Hippocampal formation (tissue), 2 donors: ENCODE measurements at places on chromosomes 1 and 21.

DNA sequence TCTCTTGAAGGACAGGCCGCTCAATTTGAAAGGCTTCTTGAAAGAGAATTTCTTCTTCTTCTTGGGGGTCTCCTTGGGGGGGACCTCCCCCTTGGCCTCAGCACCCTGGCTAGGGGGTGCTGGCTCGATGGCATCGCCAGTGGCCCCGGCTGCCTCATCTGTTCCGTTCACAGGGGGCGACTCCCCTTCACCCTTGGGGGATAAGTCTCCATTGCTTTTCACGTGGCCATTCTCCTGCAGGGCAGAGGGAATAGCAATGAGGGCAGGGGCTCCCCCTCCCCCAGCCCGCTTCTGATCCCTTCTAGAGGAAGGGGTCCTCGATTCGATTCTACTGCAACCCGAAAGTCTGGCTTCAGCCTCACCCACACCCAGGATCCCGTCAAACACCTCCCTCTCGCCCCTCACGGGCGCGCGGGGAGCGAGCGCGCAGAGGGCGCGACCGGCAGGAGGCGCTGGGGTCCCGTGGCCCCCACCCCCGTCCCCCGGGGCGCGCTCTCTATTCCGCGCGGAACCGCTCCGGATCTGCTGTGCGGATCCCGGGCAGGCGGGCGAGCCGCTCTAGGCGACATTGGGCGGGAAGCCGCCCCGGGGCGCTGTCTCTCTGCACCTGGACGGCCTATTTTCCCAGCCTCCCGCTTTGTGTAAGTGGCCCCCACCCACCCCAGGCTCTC is 1.0 kb downstream of the MARCKSL1 start:
- DNase-seq, result peak; percentile 51

- no peak for DNase-seq
Measured at GRCh38 chr1:246198115-246198816, 308.8 kb downstream of the SMYD3 start.

- no peak for DNase-seq
Measured at GRCh38 chr1:214106375-214106774, 118.6 kb downstream of the PROX1 start.

DNA sequence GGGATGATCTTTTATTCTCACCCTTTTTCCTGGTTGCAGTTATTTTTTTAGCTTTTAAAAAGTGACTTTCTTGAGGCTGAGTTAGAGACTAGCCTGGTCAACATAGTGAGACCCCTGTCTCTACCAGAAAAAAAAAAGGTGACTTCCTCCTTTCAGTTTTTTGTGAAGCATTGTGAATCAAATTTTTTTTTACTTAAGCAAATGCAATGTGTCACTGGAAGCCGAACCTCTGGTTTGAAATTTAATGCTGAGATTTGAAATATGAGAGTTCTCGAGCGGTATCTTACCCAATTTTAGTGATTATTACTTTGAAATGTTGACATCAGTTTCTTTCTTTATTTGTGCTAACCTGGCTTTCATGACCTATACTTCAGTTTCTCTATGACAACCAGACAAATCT is 3.6 kb downstream of the CAP1 start:
- no peak for DNase-seq

DNA sequence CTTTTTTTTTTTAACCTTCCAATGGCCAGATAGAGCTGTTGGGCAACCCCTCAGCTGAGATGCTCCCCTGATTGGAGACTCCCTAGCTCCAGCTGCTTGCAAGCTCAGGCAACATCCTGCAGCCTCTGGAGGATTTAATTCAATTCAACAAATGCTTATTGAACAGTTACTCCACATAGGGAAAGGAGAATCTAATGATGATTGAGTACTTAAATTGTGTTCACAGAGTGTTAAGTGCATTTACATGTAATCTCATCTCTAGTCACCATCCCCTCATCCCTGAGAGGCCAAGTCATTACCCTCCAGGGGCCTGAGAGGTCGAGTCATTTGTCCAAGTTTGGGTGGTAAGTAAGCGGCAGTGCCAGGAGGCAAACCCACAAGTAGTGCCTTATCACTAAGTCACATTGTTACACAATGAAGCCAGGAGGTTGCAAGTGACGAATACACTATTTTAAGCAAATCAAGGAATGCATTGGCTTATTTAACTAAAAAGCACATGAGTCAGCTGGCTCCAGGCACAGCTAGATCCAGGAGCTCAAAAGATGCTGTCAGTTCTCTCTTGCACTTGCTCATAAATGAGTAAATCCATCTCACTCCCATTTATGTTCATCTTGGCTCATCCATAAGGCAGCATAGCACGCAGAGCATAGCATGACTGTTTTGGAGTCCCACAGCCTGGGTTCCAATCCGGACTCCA is 64.3 kb downstream of the OPTC start:
- DNase-seq, result no peak

- DNase-seq, result no peak
Measured at GRCh38 chr1:228460821-228461220, 26.4 kb upstream of the RNF187 start.

GRCh38 chr1:185208626-185209180 is 51.7 kb downstream of the SWT1 start:
- no peak for DNase-seq

- no peak for DNase-seq
Measured at GRCh38 chr1:192826791-192827546, 18.1 kb downstream of the RGS2 start.

- DNase-seq, result no peak
Measured at GRCh38 chr1:43961692-43962091, 8.1 kb upstream of the DPH2 start.

DNA sequence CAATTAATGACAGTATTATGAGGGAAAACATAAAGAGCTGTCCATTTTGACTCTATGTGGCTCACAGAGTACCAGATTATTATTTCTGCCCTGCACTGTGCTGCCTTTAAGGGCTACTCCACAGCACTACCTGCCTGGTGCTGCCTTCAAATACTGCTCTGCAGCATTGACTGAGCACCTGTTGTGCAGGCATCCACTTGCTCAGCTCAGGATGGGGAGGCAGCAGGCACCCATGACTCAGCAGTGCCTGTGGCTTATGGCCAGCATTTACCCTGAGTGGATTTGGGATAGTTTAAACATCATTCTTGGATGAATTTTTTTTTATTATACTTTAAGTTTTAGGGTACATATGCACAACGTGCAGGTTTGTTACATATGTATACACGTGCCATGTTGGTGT is 953 bp upstream of the KPRP start:
- no peak for DNase-seq

DNA sequence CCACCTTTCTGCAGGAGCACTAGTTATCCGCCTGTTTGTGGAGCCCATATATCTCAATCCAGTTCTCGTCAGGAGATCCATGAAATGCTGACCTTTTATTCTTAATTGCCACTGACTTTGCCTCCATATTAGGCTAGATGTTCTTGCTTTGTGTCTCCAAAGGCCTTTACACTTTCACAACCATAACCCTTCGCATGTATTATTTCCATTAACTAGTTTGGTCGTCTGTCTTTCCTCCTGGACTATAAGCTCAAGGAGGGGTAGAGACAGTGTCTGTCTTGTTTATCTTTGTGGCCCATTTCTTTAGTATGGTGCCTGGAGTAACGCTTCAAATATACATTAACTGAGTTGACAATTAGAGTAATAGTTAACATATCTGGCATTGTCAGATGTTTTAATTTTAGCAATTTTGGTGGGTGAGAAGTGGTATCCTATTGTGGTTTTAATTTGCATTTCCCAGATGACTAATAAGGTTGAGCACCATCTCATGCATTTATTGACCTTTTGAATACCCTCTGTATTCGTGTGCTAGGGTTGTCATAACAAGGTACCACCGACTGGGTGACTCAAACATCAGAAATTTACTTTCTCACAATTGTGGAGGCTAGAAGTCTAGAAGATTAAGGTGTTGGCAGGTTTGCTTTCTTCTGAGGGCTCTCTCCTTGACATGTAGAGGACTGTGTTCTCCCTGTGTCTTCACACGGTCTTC is 21.7 kb upstream of the IL12RB2 start:
- no peak for DNase-seq

GRCh38 chr1:13950637-13951036 is 250.6 kb downstream of the PRDM2 start:
- DNase-seq, result no peak

DNA sequence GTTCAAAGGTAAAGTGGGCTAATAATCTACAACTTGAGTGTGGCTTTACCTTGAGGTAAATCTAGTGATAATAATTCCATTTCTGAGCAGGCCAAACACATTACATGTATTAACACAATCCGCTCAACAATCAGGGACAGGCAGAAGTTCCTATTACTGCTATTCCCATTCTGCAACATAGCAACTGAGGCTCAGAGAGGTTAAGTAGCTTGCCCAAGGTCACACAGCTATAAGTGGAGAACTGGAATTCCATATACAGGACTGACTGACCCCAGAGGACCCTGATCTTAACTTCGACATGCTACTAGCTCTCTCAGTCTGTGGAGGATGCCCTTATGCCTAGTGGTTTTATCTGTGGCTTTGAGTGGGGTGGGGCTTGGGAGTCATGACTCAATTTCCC is 110.1 kb downstream of the TRABD2B start:
- no peak for DNase-seq

- DNase-seq, result no peak
Measured at GRCh38 chr1:63322114-63322943, at the start of gene FOXD3. Gene FOXD3, plus strand, starts transcription at chr1:63322567. Its CDS starts 492 bp downstream, at chr1:63323059.

DNA sequence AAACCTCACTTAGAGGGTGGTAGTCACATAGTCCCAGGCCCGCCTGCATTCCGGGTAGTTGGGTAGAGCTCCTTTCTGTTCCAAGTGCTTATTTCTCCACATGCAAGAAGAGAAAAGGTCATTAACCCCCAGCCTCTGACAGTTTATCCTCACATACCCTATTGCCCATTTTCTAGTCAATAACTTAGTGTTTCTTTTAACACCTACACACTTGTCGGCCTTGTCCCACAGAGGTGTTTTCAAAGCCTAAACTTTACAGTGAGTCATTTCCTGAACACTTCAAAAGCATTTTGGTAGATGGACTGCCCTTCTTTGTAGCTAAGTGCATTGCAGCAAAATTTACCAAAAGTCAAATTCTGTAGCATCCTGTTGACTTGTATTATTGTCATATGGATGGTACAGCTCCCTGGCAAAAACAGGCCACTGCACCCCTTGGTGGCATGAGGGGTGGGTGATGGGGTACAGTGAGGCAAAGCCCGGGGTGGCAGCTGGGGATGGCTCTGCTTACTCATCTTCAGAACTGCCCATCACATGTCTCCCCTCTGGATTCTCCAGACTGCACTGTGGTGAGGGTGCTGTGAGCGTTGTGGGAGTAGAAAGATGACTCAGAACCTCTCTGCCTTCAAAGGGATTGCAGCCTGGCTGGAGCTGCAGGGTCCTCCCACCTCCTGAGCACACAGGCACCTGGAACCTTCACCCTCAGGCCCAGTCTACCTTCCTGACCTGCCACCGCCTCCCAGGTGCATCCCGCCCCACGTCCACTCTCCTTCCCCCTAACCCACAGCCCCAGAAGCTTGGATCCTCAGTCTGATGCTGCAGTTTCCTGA is 45.8 kb upstream of the DMRTB1 start:
- DNase-seq, result no peak

DNA sequence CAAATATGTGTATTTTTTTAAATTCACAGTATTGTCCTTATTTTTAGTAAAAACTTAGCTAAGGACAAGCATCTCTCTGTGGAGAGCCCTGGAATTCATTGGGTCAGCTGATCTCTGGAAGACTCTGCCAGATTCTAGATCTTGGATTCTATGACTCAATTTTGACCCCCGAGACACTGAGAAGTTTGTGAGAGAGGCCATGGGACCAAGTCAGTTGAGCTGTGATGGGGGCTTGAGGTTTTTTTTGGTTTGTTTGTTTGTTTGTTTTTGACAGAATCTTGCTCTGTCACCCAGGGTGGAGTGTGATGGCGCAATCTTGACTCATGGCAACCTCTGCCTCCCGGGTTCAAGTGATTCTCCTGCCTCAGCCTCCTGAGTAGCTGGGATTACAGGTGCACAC is 13.5 kb downstream of the SHISA4 start:
- no peak for DNase-seq

DNA sequence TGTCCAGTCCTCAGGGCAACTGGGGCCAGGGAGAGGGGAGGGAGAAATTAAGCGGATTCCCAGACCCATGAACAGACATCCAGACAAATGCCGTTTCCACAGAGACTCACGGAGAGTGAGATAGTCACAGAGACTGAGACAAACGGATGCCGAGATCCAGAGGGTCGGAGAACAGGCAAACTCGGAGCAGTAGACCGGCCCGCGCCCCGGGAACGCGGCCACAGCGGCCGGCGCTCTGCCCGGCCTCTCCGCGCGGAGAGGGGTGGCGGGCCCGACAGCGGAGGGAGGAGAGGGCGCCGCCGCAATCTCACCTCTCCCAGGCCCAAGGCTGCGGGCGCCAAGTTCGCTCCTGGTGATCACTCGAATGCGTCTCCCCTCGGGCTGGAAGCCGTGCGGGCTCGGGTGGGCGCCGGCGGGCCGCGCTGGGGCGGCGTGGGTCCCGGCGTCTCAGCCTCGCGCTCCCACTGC is 831 bp upstream of the FOXD2 start:
- no peak for DNase-seq

GRCh38 chr21:35460441-35460840 is 411.3 kb upstream of the RUNX1 start:
- DNase-seq, result no peak

DNA sequence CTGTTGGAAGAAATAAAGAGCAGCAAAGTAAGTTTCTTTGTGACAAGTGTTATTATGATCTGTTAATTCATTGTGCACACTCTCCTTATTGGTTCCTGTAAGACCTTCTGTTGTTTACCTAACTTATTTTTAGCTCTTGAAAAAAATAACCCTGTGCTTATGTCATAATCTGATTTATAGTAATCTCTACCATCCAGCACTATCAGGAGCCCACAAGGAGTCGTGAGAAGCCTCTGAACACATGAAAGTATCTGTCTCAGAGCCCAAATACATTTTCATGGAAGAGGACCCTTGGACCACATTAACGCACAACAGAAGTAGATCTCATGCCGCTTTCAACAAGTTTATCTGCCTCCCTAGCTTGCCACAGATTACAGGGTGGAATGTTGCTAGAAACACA is 45.8 kb downstream of the CENPF start:
- DNase-seq, result no peak
